ENCODE measurements at places on chromosomes 1 and 21. TPM values are rescaled to one million over a fixed set of nuclear protein-coding genes. Genes with fewer than 3 reads are reported as not detected.

DNA sequence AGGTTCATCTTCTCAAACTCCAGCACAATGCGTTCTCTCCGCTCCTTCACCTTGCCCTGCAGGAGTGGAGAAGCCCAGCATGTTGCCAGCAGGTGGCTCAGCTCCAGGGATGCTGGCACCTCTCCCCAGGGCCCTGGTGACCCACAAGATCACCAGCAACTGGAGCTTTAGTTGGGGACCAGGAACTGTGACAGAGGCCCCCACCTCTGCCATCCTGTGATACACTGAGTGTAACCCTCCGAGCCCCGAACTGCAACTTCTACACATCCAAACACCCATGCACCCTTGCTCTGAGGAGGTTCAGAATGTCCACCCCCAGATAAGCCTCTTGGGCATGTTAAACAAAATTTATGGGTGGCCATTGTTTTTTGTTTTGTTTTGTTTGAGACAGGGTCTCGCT is 4.5 kb upstream of the TRIM11 start:
- DNase-seq = no peak

GRCh38 chr1:19689856-19690255 is 25.2 kb downstream of the HTR6 start:
- no peak for DNase-seq

The TAS1R3 gene
- total RNA-seq = 0.75 TPM

The KLF17 gene
- not detected for total RNA-seq

DNA sequence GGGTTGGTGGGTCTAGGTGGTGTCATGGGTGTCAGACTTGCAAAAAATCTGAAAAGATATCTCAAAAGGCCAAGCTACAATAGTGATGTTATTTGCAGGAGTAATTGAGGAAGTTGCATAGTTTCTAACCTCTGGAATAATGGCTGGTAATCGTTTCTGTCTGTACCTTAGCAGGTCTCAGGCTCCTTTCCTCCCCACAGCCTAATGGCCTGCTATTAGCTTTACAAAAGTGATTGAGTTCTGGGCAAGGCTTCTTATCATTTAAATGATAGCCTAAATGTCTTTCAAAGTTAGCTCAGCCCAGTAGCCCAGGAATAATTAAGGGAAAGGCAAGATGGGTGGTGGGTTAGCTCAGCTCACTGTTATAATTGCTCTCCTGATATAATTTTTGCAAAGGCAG is 37.7 kb upstream of the IGSF5 start:
- DNase-seq = no peak

DNA sequence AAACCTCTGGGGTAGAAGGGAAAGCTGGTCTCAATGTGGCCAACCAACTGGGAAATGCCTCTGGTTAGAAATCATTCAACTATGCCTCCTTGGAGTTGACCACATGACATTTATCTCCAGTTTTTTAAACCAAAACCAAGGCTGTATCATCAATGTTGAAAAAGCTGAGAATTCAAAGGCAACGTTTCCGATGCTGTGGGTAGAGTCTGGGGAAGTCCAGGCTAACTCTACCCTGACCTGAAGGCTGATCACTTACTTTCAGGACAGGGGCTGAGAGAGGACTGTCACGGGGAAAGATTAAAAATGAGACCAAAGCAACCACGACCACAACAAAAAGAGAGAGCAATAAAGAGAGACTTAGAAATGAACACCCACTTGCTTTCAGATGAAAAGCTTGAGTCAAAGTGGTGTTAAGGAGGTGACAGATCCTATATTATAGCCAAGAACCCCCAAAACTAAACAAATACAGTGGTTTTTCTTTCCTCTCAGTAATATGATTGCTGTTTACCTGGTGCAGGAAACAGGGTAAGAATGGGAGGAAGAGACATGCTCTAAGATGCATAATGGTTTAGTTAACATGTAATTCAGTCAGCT is 90.8 kb upstream of the TNFSF4 start:
- DNase-seq = no peak
